Urothelium cell line (cell line): ENCODE measurements at places on chromosomes 1 and 21.

- no peak for DNase-seq
These were observed 101.9 kb upstream of the DISP3 start for GRCh38 chr1:11377001-11377583.

DNA sequence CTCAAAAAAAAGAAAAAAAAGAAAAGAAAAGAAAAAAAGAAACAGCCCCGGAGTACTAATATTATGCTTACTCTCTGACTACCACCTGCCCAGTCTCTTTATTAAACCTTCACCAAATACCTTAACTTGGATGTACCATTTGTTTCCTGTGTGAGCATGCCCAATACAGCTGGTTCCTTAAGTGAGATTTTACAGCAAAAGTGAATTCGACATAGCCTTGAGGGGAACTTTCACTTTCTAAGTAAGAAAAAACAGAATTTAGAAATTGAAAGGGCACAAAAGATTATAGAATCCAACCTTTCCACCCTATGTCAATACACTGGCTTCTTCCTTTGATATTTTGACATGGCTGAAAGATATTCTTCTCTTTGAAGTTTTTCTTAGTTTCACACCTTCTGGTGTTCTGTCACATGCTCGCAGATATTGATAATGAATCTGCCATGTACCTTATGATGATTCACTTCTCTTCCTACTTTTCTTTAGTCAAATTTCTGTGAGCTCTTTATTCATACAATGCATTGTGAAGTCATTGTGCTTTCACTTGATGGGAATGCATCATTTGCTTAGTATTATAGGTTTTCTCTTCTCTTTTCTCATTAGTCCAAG lies 5.2 kb upstream of the GIPC2 start:
- DNase-seq = no peak

DNA sequence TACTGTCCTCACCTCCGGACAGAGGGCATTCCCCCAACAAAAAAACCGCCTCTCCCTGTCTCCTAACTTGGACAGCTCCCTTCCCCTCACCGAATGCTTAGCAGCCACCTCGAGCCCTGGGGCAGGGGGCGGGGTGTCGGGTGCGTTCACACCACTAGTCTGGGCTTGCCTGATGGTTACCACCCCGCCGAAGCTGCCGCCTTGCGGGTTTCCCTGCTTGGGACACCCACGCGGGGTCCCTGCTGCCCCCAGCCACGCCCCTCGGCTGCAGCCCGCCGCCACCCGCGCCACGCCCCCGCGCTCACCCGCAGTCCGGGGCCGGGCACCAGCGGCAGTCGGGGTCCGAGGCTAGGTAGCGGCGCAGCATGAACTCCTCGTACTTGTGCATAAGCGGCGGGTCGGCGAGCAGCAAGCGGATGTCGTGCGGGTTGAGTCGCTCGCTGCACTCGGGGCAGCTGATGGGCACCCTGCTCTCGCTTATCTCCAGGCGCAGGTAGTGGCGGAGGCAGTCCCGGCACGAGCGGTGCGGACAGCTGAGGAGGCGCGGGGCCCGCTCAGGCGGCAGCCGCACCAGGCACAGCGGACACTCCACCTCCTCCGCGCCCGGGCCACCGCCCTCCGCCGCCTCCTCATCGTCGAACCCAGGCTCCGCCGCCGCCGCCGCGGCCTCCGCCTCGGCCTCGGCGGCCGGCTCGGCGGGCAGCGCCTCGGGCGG lies 706 bp downstream of the RNF19B start:
- peak; percentile 61 for DNase-seq

DNA sequence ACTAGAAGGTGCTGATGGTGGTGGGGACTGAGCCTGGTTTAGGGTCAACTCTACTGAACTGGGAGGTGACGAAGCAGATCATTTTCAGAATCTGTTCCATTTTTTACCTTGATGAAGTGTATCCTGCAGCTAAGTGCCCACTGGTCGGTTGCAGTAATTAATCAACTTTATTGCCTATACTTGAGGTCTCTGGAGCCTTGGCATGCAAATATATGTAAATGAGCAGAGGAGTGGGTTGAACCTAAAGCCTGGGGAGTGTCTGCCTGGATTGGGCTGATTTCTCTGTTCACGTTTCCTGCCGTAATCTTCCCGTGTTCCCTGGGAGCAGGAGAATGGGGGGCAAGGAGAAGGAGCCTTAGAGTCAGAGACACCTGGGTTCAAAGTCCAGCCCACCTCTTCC lies 286.8 kb downstream of the PTPRU start:
- no peak for DNase-seq

DNA sequence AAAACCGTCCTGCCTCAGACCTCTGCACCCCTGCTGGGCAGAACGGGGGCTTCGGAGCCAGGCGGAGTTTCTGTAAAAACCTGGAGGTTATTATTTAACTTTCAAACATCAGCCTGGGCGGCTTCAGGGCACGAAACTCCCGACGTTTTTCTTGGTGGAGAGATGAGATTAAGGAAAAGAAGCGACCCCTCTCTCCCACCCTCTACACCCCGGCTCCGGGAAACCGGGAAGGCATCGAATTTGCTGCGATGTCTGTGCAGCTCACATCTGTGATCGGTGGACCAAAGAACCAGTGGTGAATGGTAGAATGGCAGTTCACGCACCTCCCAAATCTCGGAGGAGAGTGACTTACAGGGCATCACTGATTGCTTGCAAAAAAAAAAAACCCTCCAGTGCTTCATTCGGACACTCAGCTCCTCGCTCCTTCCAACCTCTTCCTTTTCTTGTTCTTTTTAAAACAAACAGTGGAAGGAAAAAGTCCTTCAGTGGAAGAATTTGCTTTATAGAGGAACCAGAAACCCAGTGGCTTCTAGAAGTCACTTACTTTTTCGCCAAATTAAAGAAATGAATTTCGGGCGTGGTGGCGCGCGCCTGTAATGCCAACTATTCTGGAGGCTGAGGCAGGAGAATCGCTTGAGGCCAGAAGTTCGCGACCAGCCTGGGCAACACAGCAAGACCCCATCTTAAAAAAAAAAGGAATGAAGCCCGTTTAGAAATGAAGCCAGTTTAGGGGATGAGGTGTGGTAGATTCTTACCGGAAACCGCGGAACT lies 884 bp downstream of the PHACTR4 start:
- peak; percentile 53 for DNase-seq

DNA sequence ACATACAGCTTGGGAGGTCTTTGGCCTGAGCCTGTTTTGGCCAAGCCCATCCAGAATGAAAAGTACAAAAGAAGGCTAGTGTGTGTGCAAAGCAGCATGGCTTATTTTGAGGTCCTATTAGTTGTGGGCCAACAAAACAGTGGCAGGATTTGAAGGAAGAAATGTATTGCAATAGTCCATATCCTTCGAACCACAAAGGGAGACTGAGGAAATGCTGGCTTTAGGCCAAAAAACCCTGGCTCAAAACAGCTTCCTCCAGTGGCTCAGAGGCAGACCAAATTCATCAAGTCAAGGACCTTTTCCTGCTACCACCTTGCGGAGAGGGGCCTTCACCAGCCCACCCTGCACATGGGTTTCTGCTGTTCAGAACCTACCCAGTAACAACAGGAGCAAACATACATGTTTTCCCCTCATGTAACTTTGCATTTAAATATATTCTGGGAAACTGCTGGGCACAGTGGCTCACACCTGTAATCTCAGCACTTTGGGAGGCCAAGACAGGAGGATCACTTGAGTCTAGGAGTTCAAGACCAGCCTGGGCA lies 43.3 kb downstream of the VPS26C start:
- DNase-seq = no peak

DNA sequence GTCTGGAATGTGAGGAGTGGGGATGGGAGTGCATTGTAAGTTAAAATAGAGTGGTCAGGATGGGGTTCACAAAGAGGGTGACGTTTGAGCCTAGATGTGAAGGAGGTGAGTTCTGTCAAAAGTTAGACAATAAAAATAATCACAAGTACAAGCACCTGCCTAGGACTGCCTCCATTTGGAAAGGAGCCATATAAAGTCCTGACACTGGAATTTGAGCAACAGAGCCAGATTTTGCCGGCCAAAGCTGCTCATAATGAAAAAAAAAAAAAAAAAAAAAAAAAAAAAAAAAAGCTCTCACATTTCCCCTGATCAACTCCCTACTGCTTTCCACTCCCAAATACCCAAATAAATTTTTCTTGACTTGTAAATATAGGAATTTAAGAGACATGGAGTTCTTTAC lies 4.1 kb downstream of the PALMD start:
- DNase-seq = no peak

DNA sequence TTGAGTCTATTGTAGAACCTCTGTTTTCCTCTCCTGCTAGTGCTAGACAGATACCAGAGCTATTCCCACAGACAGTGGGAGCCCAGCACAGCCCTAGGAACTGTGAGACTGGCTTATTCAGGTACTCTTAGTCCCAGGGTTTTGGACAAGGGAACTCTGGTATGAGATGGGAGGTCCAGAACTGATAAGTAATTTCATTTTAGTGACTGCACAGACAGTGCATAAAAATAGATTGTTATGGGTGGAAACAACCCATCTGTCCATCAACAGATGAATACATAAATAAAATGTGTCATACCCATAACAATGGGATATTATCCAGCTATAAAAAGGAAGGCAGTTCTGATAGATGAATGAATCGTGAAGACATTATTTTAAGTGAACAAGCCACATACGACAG lies 9.0 kb downstream of the EPS8L3 start:
- DNase-seq = no peak

DNA sequence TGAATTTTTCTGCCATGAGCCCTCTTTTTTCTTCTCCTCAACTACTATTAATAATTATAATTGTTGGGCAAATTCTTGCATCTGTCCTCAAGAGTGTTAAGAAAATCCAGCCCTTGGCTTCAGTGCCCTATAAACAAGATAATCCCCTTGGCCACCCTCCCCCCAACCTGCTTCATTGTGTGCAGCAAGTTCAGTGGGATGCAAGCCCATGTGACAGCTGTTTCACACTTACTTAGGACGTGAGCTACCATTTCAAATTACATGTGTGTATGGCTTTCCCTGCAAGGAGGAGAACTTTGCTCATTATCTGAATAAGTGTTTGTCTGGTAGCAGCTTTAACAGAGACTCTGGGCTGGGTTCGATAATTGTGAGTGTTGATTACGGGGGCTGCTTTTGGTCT lies 276.2 kb downstream of the CACNA1E start:
- DNase-seq = no peak

DNA sequence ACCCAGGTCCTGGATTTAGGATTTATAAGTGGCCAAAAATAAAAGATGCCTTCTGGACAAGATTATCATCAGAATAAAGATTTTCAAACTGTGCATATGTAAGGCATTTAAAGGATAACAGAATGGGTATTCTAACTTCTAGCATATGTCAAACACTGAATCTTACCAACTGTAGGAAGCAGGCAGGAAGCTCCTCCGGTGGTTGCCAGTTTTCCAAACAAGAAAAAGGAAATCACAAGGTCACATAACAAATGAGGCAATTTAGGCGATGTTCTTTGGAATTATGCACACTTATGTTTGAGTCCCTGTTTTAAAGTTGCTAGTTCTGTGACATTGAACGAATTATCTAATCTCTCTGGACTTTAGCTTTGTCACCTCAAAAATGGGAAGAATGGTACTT lies 48.9 kb downstream of the ATP6V1G3 start:
- DNase-seq = no peak

- DNase-seq = no peak
These were observed 1410.1 kb downstream of the MRPL39 start for GRCh38 chr21:24197132-24197643.

- no peak for DNase-seq
These were observed 431 bp downstream of the RAB42 start for GRCh38 chr1:28592321-28593071.

DNA sequence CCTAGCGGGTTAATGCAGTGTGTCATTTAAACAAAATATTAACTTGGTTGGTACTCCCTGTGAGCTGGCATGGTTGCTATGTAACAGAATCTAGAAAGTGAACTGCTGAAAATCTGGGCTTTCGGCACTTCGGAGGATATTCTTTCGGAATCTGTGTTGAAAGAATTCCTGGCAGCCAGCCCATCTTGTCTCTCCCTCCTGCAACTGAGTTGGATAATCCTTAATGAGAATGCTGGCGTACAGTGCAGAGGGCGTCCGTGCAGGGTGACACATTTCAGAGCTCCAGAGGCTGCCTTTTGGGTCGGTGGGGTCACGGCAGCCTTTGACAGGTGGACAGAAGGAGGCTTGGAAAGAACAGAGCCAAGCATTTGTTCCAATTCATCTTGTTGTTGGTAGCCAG lies 3.7 kb downstream of the KAZN start:
- DNase-seq = peak; percentile 33
